ENCODE measurements at places on chromosomes 2 and 18.

DNA sequence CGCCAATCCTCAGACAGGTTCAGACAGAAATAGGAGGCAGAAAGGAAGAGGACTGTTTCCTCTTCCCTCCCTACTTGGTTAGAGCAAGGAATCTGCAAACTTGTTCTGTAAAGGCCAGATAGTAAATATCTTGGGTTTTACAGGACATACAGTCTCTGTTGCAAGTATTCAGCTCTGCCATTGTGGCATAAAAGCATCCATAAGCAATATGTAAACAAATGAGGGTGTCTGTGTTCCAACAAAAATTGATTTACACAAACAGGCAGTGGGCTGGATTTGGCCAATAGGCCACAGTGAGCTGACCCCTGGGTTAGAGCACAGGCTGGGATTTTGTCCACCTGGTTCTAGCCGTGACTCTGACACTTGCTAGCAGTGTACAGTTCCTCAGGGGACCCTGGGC, 89.4 kb downstream of the NRP2 start:
- DNase-seq: no peak

DNA sequence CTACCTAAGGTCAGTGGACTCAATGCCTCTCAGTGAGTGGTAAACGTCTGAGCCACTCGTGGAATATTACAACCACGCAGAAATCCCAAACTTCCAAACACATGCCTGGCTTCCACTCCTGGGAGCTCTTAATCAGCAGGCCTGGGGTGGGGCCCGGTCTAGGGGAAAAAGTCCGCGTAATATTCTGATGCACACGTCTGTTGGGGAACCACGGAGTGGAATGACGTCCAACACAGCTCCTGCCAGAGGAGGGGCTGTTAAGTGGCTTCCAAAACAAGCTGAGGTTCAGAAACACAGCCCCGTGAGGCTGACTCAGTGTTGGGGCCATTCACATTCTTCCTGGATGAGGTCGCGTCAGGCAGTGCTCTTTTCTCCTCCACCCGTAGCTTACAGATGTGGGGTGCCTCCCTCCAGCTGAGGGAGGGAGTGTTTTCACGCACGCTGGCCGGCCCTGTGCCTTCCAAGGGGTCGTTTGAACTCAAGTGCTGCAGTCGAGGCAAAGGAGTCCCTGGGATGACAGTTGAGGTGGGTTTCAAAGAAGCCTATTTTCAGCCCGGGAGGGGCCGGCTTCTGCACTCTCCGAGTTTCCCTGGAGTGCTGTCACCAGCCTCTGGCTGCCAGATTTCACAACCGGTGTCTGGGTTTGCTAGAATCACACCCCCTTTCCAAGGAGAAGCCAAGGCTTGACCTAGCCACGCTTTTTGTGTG, 73.1 kb downstream of the ACKR3 start:
- no peak for DNase-seq

DNA sequence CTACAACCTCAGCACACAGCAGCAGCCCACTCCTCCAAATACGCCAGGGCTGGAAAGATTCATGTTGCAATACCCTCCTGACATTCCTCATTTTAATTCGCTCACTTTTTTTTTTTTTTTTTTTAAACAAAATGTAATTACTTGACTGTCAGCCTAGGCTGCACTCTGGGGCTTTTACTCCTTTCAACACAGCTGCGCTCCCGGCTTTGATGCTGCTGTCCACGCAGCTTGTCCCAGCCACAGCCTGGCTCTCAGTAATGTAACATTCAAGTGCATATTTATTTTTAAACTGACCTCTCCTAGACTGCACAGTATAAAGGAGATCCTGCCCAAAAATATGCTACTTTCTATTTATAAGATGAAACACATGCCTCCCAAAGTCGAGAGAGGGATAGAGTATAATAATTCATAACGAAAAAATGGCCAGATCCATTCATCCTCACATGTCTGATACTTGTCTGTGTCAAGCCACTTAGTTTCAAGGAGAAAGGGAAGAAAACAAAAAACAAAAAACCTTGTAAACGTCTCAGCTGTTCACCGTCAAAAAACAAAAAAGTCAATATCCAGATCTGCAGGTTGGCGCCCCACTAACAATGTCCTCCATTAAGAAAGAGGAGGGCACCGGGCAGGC, 949 bp downstream of the CDC42EP3 start:
- no peak for DNase-seq

- no peak for DNase-seq
Measured at GRCh38 chr2:177917169-177917568, 155.4 kb downstream of the PDE11A start.

DNA sequence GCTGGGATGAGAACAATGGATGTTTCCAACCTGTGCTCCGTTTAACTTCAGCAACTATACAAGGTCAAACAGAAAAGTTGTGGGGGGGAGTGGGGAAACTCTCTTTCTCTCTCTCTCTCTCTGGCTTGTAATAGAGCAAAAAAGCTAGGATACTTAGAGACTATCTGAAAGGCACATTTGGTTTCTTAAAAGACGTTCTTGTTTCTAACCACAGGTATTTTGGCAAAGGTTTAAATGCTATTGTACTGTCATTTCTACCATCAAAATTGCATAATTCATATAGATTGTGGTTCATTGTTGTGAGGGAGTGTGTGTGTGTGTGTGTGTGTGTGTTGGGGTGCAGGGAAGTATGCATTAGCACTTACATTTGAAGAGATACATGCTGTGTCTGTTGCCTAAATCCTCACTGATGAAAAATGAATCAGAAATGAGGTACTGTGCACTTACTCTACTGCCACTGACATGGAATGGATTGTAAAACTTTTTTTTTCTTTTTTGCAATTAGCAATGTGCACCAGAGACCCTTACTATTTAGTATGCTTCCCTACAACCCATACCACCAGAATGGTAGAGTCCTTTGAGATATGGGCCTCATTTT, 841.0 kb upstream of the PIK3C3 start:
- no peak for DNase-seq

GRCh38 chr2:165843351-165843750, 49.3 kb upstream of the GALNT3 start:
- no peak for DNase-seq
